ENCODE measurements at places on chromosomes 16 and 17. TPM values are rescaled to one million over a fixed set of nuclear protein-coding genes. Genes with fewer than 3 reads are reported as not detected.

Gene PLCD3
- 92.1 TPM for total RNA-seq

GRCh38 chr16:10828851-10829366 is 10.3 kb upstream of the TVP23A start:
- peak; percentile 97 for DNase-seq

GRCh38 chr17:51860954-51861561 is 297.5 kb downstream of the CA10 start:
- DNase-seq: no peak

DNA sequence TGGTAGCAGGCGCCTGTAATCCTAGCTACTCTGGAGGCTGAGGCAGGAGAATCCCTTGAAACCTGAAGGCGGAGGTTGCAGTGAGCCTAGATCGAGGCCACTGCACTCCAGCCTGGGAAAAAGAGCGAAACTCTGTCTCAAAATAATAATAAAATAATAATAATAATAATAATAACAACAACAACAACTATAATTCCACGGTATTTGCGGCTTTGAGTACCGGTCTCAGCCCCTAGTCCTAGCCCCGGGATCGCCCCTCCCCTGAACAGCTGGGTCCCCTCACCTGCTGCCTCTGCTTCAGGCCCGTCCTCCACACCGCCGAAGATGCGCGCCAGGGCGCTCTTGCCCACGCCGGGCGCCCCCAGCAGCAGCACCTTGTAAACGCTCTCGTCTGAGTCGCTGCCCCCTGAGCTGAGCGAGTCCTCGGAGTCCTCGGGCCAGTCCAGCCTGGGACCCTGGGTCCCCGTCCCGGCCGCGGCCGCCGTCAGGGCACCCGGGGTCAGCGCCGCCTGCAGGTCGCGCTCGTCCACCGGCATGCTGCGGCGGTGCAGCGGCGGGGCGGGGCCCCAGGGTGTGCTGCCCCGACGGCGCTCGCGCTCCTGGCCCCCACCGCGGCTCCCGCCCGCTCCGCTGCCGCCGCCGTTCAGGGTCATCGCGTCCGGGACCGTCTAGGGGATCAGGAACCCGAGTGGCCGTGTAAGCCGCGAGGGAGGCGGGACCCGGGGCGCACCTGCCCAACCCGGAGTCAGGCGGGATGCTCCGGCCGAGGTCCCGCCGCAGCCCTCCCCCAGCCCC is 611 bp downstream of the RRAD start:
- no peak for DNase-seq

Measured in left cardiac atrium (tissue), 4 donors.